Suprapubic skin (tissue), 4 donors: ENCODE measurements at places on chromosomes 16 and 17. TPM values are rescaled to one million over a fixed set of nuclear protein-coding genes. Genes with fewer than 3 reads are reported as not detected.

CBFA2T3 gene
- 1.5 TPM for total RNA-seq

COX4I1 gene
- 505 TPM for total RNA-seq

ASPA gene
- 2.0 TPM for total RNA-seq

DNA sequence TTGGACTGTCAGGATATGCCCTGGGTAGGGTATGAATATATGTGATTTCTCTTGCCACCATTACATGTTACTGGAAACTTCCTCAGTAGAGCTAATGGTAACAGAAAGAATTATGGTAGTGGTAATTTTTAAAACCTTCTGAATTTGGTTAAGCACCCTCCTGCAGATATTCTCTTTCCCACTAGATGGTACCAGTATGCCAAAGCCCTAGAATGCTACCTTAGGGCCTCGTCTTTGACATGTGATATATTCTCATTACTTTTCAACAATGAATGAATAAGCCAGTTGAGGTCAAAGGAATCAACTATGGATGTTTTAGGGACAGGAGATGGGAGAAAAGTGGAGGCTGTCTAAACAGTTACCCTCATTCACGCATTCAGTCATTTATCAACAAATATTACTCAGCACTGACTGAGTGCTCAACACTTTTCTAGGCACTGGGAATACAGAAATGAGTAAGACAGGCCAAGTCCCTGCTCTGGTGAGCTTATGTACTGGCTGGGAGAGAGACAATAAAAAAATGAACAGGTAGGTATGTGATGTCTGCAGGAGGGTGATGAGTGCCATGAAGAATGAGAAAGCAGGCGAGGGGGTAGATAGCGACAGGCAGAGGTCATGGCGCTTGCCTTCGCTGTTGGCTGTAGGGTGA, 14.7 kb downstream of the CDH13 start:
- no peaks in the 10 kb centered on the region for H3K36me3 ChIP-seq
- no peak overlapping the region for H3K4me3 ChIP-seq
- H3K4me1 ChIP-seq: peaks cover 10% of the 10 kb centered on the region
- no peak for DNase-seq

- DNase-seq: no peak
- no peak overlapping the region for H3K27ac ChIP-seq
- H3K27me3 ChIP-seq: peaks cover 13% of the 10 kb centered on the region
- H3K36me3 ChIP-seq: no peaks in the 10 kb centered on the region
- H3K4me1 ChIP-seq: peaks cover 30% of the 10 kb centered on the region
- H3K4me3 ChIP-seq: no peak overlapping the region
Observed at GRCh38 chr16:24667244-24667764, 62.1 kb upstream of the TNRC6A start.

DNA sequence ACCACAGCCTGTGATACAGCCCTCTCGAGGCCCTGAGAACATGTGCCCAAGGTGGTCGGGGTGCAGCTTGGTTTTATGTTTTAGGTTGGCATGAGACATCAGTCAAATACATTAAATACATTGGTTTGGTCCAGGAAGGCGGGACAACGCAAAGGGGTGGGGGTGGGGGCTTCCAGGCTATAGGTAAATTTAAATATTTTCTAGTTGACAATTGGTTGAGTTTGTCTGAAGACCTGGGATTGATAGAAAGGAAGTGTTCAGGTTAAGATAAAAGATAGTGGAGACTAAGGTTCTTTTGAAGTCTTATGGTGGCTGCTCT, 1.2 kb upstream of the ZKSCAN2 start:
- H3K4me1 ChIP-seq: peaks cover 33% of the 10 kb centered on the region
- H3K27me3 ChIP-seq: no peaks in the 10 kb centered on the region
- H3K27ac ChIP-seq: no peak overlapping the region
- H3K4me3 ChIP-seq: peak overlapping the region; percentile 93
